ENCODE measurements at places on chromosomes 11 and 22.

DNA sequence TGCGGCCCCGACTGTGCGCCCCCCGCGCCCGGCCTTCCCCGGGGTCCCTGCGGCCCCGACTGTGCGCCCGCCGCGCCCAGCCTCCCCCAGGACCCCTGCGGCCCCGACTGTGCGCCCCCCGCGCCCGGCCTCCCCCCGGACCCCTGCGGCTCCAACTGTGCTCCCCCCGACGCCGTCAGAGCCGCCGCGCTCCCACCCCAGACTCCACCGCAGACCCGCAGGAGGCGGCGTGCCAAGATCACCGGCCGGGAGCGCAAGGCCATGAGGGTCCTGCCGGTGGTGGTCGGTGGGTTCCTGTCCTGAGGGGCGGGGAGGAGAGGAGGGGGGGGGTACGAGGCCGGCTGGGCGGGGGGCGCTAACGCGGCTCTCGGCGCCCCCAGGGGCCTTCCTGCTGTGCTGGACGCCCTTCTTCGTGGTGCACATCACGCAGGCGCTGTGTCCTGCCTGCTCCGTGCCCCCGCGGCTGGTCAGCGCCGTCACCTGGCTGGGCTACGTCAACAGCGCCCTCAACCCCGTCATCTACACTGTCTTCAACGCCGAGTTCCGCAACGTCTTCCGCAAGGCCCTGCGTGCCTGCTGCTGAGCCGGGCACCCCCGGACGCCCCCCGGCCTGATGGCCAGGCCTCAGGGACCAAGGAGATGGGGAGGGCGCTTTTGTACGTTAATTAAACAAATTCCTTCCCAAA is 3.1 kb downstream of the DRD4 start:
- DNase-seq, result no peak

DNA sequence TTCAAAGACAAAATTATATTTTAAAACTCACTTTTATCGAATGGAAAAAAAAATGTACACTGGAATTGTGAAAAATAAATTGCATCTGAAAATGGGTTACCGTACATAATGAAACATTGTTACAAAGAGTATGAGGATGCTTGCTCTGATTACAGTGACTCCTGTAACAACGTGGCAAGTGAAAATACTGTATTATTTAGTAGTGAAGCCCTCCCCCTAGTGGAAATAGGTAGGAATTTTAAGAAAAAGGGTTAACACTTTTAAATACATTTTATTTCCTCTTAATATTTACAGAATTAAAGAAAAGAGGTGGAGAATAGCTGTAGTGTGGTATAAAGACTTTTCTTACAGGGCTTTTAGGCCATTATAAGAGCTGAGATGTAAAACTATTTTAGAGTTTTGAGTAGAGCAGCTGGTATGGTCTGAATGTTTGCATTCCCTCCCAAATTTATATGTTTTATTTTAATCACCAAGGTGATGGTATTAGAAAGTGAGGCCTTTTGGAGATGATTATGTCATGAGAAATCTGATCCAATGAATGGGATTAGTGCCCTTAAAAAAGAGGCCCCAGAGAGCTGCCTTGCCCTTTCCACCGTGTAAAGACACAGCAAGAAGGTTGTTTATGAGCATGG is 25.2 kb downstream of the FAM76B start:
- DNase-seq, result peak; percentile 34

DNA sequence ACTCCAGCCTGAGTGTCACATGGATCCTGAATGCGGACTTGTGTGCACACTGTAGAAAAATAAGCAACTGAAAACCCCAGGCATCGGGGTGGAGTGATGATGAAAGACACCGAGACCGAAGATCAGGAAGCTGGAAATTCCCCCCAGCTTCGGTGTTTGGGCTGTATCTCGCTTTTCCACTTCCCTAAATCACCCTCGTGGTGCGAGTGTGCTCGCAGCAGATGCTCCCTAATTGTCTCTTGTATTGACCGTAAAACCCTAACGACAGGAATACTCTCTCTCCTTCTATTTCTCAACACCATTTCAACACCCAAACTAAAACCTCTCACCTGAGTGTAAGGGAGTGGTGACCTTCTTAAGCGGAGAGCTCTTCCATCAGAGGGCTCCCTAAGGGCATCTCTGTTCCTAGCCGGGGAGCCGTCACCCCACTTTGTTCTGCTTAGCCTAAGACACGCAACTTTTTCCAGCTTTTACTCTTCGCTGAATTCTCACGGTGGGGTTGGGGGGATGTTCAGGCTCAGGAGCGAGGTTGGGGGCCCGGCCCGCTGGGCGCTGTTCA is 635 bp upstream of the GRK3 start:
- DNase-seq, result no peak

- no peak for DNase-seq
Observed at GRCh38 chr22:19959587-19960490, 18.2 kb upstream of the TXNRD2 start.

DNA sequence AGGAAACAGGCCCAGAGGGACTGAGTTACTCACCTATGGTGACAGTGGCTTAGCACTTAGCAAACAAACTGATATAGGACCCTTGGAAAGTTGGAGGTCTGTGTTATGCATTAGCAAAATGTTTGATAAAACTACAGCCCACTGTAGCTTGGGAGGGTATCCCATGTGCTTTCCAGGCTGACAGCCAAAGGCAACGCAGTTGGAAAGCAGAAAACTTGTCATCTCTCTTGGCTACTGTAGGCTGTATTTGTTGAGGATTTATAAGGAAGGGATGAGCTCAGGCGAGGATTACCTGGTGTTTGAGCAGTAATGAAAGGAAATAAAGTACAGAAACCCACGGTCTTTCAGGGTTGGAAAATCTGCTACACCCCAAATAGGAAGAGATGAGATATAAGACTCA is 23.8 kb downstream of the SDHAF2 start:
- DNase-seq, result no peak

DNA sequence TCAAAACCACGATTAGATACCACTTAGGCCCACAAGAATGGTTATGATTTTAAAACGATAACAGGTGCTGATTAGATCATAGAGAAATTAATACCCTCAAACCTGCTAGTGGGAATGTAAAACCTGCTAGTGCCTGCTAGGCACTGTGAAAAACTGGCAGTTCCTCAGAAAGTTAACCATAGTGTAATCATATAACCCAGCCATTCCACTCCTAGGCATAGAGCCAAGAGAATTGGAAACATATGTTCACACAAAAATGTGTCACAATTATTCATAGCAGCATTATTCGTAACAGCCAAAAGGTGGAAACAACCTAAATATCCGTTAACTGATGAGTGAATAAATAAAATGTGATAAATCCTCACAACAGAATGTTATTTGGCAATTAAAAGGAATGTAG is 122.2 kb upstream of the SYN3 start:
- DNase-seq, result no peak

DNA sequence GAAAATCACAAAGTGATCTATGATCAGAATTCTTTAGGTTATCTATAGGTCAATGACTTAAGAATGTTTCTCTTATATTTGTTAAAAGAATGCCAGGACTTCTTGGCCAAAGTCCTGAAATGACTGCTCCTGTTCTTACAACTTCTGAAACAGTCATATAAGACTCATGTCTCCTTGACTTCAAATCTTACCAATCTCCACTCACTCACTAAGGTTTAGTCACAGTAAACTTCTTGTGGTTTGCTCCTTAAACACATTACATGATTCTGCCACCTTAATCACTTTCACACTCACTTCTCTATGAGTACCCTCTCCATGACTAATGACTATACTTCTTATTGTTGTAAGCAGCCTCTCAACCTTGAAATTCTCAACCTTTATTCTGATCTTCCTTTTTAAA is 648.7 kb upstream of the CCDC179 start:
- no peak for DNase-seq

DNA sequence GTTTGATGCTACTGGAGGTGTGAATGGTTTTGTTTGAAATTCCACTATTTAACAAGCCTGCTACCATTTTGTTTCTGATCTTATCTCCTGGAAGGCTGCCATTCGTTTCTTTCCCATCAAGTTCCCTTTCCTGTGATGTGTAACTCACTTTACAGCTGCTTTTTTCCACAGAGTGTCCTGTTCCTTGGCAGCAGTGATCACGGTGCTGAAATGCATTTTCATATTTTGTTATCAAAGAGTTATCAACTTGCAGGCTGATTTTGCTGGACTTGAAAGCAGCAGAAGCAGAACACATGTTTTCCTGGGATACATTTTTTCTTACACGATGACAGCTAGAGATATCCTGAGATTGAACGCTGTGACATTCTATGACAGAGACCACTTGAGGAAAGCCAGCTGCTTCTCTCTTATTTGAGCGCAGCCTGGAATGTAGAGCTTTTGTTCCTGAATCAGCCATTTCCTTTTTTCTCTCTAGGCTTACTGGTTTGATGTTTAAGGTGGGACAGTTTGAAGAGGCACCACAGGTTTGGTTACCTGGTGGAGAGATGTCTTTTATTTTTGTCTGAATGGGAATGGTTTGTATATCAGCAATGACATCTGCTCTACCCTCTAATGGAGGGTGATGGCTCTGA is 34.7 kb downstream of the PRR14L start:
- no peak for DNase-seq
